Hippocampal formation (tissue), 2 donors: ENCODE measurements at places on chromosomes 5 and 9.

DNA sequence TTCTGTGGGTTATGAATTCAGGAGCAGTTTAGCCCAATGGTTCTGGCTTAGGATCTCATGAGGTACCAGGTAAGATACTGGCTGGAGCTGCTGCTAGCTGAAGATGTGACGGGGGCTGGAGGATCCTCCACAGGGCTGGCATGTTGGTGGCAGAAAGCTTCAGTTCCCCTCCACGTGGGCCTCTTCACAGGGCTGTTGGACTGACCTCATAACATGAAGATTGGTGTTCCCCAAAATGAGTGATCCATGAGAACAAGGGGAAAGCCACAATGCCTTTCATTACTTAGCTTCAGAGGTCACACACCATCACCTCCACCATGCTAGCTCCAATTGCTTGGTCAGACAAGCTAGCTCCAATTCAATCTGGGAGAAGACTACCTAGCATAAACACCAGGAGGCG is 8.5 kb upstream of the S100Z start:
- DNase-seq: no peak

DNA sequence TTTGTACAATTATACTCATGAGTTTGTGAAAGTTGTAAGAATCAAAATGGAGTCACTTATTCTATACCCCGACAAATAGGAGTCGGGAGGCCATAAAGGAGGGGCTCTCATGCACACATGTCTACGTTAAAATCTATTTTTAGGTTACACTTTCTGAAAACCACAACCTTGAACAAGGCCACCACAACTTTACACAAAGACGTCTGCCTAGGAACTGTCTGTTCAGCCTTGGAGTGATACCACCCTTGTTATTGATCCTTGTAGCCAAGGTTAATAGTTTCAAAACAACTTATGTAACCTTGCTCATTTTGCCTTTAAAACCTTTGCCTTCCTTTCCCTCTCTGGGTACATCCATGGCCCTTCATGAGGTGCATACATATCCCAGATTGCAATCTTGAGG is 4.1 kb upstream of the NDFIP1 start:
- no peak for DNase-seq

DNA sequence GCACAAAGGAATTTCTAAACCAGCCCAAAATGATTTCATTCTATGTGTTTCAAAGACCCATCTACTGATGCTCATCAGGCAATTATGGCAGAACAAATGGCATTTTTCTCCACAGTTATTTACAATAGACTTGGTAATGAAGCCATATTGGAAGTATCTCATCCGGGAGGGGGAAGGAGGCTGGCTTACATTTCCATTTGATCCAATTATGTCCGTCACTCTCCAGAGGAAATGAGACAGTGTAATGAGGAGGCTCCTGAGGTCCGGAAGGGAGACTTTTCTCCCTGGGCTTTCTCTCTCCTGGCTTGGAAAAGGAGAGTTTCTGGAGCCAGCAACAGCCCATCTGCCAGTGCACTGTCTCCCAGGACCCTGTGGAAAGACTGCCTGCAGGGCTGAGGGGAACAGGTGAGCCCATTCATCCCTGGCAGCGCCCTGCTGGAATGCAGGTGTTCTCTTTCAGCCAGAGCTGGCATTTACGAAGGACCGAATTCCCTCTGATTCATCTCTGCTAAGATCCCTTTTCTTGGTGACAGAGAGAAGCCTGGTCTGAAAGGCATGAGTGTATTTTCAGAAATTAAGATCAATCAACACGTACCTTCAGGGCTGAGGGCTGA is 54.9 kb upstream of the SAP30L start:
- no peak for DNase-seq

DNA sequence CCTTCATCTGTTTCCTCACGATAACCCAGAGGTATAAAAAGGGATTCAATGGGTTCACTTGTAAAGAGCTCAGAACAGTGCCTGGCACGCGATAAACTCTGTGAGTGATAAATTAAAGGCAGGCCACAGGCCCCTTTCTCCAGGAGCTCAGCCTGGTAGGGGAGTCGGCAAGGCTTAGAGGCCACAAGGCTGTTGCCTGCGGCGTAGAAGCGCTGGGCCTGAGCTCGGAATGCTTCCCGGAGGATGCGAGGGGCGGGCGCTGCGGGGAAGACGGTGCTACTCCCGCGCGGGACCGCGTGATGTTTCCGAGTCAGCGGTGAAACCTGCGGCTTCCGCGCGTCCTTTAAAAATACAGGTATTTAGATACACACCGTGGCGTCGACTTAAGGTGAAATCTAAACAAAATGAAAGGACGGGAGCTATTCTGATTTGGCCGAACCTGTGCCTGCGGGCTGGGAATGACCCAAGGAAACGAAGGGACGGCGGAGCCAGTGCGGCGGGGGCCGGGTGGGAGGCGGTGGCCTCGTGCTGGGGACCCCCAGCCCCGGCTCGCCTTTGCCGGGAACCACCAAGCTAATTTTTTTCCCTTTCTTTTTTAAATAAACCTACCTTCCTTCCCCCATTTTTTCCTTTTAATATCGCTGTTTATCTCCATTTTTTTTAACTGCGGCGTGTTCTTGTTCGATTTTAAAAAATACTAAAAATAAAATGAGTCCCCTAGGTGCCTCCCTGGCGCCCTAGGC is 6.2 kb downstream of the NKX2-5 start:
- no peak for DNase-seq

GRCh38 chr5:92401-93220 is 643 bp downstream of the PLEKHG4B start:
- DNase-seq: no peak

GRCh38 chr5:174392892-174393291 is 331.5 kb upstream of the MSX2 start:
- DNase-seq: no peak

DNA sequence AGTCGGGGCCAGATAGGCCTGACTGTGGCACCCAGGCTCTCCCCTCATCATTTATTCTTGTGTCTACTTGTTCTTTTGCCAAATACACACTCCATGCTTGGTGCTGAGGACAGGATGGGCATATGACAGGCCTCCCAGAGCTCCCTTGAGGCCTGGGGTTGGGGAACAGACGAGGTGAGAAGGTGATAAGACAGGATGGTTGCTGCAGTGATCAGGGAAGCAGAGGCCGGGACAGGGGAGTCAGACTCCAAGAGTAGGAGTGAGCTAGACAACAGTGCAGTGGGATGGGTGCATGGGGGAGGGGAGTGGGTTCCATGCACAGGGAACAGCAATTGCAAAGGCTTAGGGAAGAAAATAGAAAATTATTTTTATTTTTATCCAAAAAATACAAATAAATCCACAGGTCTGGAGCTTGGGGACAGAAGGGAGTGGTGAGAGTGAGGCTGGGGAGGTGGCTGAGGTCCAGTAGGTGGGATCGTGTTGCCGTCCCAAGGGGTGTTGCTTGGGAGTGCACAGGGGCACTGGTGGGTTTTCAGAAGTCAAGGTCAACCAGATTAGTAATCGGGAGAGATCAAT is 3.4 kb upstream of the AMBP start:
- DNase-seq: no peak

GRCh38 chr5:124612023-124612422 is 134.4 kb downstream of the ZNF608 start:
- no peak for DNase-seq
